ENCODE measurements at places on chromosomes 1 and 21. TPM values are rescaled to one million over a fixed set of nuclear protein-coding genes. Genes with fewer than 3 reads are reported as not detected.

- DNase-seq = no peak
These were observed 32.9 kb upstream of the ATP2B4 start for GRCh38 chr1:203593723-203594122.

The DNASE2B gene
- not detected for total RNA-seq

GRCh38 chr1:29062157-29062942, 61.4 kb downstream of the TMEM200B start:
- no peak for DNase-seq

- DNase-seq = peak; percentile 94
These were observed 1.7 kb downstream of the PLEKHG5 start for GRCh38 chr1:6489799-6490180.

The TMEM240 gene
- 0.57 TPM for total RNA-seq

Data from lower leg skin (tissue), 4 donors.